ENCODE measurements at places on chromosomes 4 and X. TPM values are rescaled to one million over a fixed set of nuclear protein-coding genes. Genes with fewer than 3 reads are reported as not detected.

The CTSO gene
- total RNA-seq: 7.5 TPM

The CYTL1 gene
- total RNA-seq: 0.85 TPM

The YY2 gene
- not detected for total RNA-seq

The HSFX1 gene
- 21.7 TPM for total RNA-seq

The HELT gene
- not detected for total RNA-seq

The EDNRA gene
- 31.4 TPM for total RNA-seq

The PHKA2 gene
- total RNA-seq: 16.0 TPM

The RTL3 gene
- not detected for total RNA-seq

The SOWAHB gene
- total RNA-seq: 6.5 TPM

The PNMA6A gene
- total RNA-seq: 0.32 TPM

The F11 gene
- not detected for total RNA-seq

The ANTXR2 gene
- total RNA-seq: 16.8 TPM

The TMPRSS11F gene
- total RNA-seq: not detected

The GJB1 gene
- not detected for total RNA-seq

The TRAPPC2 gene
- 8.0 TPM for total RNA-seq

The BCAP31 gene
- 63.0 TPM for total RNA-seq

The AFF2 gene
- total RNA-seq: 2.3 TPM

The MAGEE2 gene
- not detected for total RNA-seq

The FRG2 gene
- total RNA-seq: not detected

The RASSF6 gene
- 1.4 TPM for total RNA-seq

The VCX gene
- total RNA-seq: not detected

The NAP1L2 gene
- 0.11 TPM for total RNA-seq

The HDX gene
- total RNA-seq: 5.3 TPM

The UGT2A3 gene
- not detected for total RNA-seq

The SPANXA1 gene
- total RNA-seq: not detected

The PDZD11 gene
- 17.8 TPM for total RNA-seq

The MAGEB17 gene
- not detected for total RNA-seq

The WAS gene
- total RNA-seq: 29.5 TPM

The USP51 gene
- 9.0 TPM for total RNA-seq

The NHSL2 gene
- total RNA-seq: 58.1 TPM

The RFC1 gene
- 39.5 TPM for total RNA-seq

The FHDC1 gene
- total RNA-seq: 0.75 TPM

The HS3ST1 gene
- total RNA-seq: 0.64 TPM

The RPA4 gene
- 0.43 TPM for total RNA-seq

The HMX1 gene
- total RNA-seq: not detected

The TAPT1 gene
- 10.7 TPM for total RNA-seq

The ASB12 gene
- total RNA-seq: not detected

All from ascending aorta (tissue), 2 donors.